ENCODE measurements at places on chromosomes 5 and 9.

GRCh38 chr9:1492156-1492555 lies 442.0 kb downstream of the DMRT2 start:
- DNase-seq: no peak

- no peak for DNase-seq
Measured at GRCh38 chr9:37036371-37036775, 2.3 kb upstream of the PAX5 start.

- DNase-seq: no peak
Measured at GRCh38 chr5:122442938-122443337, 130.9 kb downstream of the SNCAIP start.

GRCh38 chr9:17005056-17005823 lies 129.6 kb upstream of the CNTLN start:
- DNase-seq: peak; percentile 77

DNA sequence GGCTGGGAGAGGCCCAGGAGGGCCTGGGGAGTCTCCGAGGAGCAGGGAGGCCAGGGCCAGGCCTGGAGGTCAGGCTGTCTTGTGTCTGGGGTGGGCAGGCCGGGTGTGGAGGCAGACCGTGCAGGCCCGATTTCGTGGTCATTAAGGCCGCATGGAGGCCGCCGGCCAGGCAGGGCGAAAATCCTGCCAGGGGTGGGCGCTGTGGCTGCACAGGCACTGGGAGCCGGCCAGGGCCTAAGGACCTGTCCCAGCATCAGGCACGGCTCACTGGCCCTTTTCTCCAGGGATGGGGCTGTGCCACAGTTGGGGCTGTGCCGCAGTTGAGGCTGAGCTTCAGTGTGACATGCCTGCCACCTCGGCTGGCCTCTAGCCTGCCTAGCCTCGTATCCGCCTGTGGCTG lies 35.9 kb downstream of the ASS1 start:
- DNase-seq: no peak

DNA sequence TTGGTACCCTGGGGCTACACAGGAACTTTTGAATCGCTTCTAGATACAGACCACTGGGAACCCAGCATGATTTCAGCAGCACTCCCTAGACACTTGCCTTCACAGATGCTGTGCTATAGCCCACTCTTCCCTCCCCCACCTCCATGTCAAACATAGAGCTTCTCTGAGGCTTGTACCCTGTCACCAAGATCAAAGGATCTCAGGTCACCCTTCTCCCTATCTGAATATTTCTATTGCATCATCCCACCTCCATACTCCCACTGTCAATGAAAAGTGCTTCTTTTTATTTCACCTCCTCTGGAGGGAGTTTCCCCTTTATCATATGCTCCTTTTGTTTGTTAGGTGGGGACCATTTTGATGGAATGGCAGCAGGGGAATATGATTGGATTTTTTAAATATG lies 29.2 kb upstream of the PHF24 start:
- no peak for DNase-seq

GRCh38 chr5:91302958-91303357 lies 80.2 kb downstream of the ARRDC3 start:
- no peak for DNase-seq

DNA sequence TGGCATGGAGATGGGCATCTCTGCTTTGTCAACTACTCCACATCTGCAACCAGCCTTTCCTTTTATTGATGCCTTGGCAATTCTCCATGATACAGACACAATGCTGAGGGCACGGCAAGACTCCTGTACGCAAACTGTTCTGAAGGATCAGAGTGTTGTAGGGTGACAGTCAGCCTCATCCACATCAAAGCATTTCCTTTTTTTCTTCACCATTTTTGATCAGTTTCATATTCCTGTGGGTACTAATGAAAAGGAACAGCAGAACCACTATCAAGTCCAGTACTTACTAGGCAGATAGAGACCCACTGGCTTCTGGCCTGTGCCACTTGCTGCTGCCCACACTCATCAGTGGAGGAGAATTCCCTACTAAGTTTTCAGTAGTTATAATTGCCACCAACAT lies 181.6 kb downstream of the PALM2AKAP2 start:
- DNase-seq: no peak

- no peak for DNase-seq
Measured at GRCh38 chr9:95071450-95071849, 246.1 kb downstream of the FANCC start.

GRCh38 chr5:71719063-71719964 lies at the start of gene CARTPT:
TSS of gene CARTPT (plus strand) at chr5:71719275. CDS start at chr5:71719294, 19 bp downstream.
- DNase-seq: no peak

DNA sequence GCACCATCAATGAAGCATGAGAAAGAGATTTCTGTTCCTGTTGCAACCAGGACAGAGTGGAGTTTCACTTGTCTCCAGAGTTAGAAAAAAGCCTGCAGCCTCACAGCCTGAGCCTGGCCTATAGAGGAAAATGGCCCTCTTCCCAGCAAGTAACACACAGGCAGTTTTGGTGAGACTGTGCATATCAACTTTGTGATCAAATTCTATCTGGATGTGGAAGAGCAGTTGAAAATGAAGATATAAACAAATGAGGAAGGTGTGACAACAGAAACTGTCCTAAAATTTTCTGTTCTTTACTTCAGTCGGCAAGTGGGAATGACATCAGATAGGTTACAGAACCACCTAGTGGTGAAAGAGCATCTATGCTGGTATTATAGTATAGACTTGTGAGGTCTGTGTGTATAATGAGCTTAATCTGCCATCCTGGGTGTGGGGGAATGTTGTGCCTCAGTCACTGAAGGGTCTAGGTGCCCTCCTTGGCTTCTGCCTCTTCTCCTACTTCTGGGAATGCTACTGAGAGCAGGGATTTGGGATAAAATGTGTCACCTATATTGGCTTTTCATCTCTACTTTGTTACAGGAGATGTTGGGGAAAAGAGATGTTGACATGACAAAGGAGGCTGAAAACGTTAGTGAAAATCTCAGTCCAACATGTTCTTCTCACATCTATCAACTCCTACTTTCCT lies 28.2 kb downstream of the YIPF5 start:
- no peak for DNase-seq

DNA sequence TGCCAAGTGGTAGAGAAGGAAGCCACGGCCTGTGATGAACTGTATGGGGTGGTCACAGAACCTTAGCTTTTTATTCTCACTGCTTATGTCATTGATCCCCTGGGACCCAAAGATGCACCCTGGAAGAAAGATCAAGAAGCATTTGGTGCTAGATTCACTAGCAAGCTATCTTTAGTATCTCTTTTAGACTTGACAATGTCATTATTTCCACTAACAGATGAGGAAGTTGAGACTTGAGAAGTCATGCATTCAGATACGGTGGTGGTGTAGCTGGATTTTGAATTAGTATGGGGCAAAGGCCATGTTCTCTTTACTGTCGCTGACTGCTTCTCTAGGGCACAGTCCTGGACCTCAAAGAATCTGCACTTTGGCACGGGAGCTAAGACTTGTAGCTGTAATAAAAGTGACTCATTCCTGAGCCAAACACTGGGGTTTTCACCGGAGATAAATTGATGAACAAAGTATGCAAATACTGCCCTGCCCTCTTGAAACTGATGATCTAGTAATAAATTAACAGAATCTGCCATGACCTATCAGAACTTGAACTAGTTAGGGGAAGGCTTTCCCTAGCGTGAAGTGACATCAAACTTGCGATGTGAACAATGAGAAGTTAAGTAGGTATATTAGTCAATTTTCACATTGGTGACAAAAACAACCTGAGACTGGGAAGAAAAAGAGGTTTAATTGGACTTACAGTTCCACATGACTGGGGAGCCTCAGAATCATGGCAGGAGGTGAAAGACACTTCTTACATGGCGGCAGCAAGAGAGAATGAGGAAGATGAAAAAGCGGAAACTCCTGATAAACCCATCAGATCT lies 5.4 kb downstream of the GDA start:
- DNase-seq: no peak

DNA sequence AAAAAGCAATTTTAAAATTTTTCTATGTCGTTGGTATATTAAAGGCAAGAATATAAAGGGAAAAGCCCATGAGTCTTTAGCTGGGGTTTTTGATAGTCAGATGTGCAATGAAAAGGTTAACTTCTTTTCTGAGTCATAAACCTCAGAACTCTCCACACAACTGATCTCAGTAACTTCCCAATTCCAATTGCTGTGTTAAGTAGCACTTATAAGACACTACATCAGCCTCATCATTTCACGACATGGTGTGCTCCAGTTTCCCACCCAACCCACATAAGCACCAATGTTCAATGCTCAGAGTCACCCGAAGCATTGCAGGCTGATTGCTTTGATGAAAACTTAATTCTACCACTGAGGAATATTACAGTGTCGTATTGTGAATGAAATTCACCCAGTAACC lies 155.8 kb downstream of the TSSK1B start:
- no peak for DNase-seq

- no peak for DNase-seq
Measured at GRCh38 chr9:16191691-16192402, 639.0 kb downstream of the CCDC171 start.

- no peak for DNase-seq
Measured at GRCh38 chr9:137134191-137134590, 4.8 kb upstream of the GRIN1 start.

DNA sequence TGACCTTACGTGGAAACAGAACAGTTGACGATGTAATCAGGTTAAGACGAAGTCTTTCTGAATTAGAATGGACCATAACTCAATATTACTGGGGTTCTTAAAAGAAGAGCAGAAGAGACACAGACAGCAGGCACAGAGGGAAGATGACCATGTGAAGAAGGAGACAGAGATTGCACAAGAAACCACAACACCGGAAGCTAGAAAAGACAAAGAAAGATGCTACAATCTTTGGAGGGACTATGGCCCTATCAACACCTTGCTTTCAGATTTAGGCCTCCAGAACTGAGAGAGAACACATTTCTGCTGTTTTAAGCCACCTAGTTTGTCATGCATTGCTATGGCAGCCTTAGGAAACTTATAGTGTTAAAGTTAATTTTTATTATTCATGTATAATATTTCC lies 27.1 kb downstream of the CDH9 start:
- DNase-seq: no peak

GRCh38 chr9:70385426-70385825 lies 29.0 kb downstream of the KLF9 start:
- DNase-seq: no peak

- DNase-seq: no peak
Measured at GRCh38 chr5:19001539-19001938, 986.5 kb downstream of the CDH18 start.

DNA sequence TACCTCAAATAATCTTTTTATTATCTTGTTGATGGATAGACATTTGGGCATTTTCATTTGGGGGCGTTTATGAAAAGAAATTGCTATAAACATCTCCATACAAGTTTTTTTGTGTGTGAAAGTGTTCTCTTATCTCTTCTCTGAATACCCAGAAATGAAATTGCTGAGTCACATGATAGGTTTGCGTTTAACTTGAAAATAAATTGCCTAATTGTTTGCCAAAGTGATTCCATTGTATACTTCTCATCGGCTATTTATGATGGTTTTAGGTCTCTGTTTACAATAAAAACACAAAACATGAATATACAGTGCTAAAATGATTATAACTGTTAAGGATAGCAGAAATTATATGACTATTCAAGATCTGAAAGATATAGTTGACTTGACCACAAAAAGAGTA lies 361.7 kb downstream of the TAF11L14 start:
- DNase-seq: no peak

- no peak for DNase-seq
Measured at GRCh38 chr5:33843579-33843978, 48.2 kb downstream of the ADAMTS12 start.

DNA sequence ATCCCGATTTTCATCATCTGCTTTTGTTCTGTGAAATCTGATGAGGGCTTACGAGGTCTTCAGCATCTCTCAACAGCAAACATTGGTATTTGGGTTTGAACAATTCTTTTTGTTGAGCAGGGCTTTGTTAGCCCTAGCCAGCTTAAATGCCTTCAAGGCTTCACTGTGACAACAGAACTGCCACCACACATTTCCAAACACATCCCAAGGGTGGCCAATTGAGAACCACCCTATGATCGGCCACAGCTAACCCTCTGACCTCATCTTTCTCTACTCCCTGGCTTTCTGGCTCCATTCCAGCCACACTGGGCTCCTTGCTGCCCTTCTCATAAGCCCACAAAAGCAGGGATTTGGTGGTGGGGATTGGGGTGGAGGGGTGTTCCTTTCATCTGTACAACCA lies 17.6 kb downstream of the MTX3 start:
- DNase-seq: no peak

- no peak for DNase-seq
Measured at GRCh38 chr5:543755-544674, 19.8 kb upstream of the SLC9A3 start.

DNA sequence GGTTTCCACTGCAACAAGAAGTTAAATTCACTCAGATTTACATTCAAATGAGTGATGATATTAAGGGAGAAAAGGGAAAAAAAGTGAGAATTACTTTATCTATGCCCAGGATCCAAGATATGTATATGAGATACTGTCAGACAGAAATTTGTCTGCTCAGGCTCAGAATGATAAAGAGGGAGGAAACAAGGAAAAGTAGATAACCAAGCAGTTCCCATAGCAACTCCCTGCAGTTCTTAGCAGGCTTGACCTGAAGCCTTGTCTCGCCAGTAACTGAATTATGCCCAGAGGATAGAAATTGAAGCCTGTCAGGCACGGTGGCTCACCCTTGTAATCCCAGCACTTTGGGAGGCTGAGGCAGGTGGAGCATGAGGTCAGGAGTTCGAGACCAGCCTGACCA lies 304.4 kb downstream of the TLE1 start:
- no peak for DNase-seq

- DNase-seq: no peak
Measured at GRCh38 chr9:136362450-136362784, 1.1 kb downstream of the DNLZ start.

- DNase-seq: no peak
Measured at GRCh38 chr5:9502864-9503263, 43.0 kb downstream of the SEMA5A start.

Measured in SK-N-MC (cell line).